ENCODE measurements at places on chromosomes 7 and 10.
A peak's percentile ranks its signal among the peaks of the same experiment; 100 is the strongest.

- peaks cover 73% of the 10 kb centered on the region for H3K4me1 ChIP-seq
- H3K4me3 ChIP-seq, result no peak overlapping the region
- H3K36me3 ChIP-seq, result no peaks in the 10 kb centered on the region
- H3K27me3 ChIP-seq, result no peaks in the 10 kb centered on the region
- H3K27ac ChIP-seq, result peak overlapping the region; percentile 14
Measured at GRCh38 chr7:50684011-50684712, 98.5 kb downstream of the GRB10 start.

DNA sequence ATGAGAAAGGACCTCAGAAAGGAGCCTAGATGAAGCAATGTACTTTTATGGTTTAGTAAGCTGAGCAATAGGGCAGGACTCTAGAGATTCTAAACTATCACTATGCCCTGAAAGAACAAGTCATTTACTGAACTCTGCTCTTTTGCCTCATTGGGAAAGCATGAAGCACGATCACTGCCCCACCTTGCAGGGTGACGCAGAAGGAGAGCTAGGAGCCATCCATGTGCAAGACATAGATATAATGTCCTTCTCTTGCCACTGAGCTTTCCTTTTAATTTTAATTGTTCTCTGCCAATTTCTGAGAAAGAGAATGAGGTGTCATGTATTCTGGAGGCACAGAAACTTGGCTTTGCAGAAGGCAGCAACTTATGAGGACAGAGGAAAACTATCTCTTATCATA, 108.3 kb downstream of the SORCS1 start:
- H3K4me1 ChIP-seq, result no peaks in the 10 kb centered on the region
- DNase-seq, result no peak
- no peak overlapping the region for H3K4me3 ChIP-seq
- H3K27me3 ChIP-seq, result no peaks in the 10 kb centered on the region

DNA sequence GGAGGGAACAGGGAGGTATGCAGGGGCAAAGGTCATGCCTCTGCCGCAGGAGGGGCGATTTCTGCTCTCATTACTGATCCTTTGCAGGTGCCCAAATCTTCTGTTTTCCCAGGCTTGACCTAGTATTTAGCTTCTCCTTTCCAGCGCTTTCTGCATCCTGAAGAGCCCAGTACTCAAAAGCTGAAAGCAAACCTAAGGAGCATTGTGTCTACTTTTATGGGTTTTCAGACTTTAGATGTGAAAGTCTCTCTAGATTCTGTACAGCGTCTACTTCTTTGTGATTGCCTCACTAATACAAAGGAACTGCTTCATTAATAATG, 560 bp downstream of the GBF1 start:
- H3K27me3 ChIP-seq, result no peaks in the 10 kb centered on the region
- H3K36me3 ChIP-seq, result no peaks in the 10 kb centered on the region
- no peak for DNase-seq
- H3K4me3 ChIP-seq, result peak overlapping the region; percentile 88
- peaks cover 52% of the 10 kb centered on the region for H3K4me1 ChIP-seq

DNA sequence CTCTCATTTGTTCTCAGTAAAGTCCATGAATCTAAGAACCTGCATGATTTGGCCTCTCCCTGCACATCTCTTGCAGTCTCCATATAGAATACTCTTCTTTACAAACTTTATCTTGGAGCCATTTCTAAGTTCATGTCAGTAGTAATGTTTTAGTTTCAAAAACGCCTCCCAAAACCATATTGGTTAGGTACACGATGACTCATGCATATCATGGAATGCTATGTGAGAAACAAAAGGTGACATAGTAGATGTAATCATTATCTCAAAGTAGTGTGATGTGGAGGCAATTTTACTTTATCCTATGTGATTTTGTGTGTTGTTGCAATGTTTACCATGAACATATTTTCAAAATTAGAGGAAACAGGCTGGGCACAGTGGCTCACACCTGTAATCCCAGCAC, 520.7 kb downstream of the KCNMA1 start:
- no peak overlapping the region for H3K4me3 ChIP-seq
- H3K4me1 ChIP-seq, result no peaks in the 10 kb centered on the region
- no peaks in the 10 kb centered on the region for H3K27me3 ChIP-seq
- DNase-seq, result no peak

- no peak for DNase-seq
- H3K4me1 ChIP-seq, result no peaks in the 10 kb centered on the region
- H3K36me3 ChIP-seq, result no peaks in the 10 kb centered on the region
- no peaks in the 10 kb centered on the region for H3K27me3 ChIP-seq
- H3K4me3 ChIP-seq, result no peak overlapping the region
Measured at GRCh38 chr7:140041659-140042385, 20.9 kb downstream of the PARP12 start.

DNA sequence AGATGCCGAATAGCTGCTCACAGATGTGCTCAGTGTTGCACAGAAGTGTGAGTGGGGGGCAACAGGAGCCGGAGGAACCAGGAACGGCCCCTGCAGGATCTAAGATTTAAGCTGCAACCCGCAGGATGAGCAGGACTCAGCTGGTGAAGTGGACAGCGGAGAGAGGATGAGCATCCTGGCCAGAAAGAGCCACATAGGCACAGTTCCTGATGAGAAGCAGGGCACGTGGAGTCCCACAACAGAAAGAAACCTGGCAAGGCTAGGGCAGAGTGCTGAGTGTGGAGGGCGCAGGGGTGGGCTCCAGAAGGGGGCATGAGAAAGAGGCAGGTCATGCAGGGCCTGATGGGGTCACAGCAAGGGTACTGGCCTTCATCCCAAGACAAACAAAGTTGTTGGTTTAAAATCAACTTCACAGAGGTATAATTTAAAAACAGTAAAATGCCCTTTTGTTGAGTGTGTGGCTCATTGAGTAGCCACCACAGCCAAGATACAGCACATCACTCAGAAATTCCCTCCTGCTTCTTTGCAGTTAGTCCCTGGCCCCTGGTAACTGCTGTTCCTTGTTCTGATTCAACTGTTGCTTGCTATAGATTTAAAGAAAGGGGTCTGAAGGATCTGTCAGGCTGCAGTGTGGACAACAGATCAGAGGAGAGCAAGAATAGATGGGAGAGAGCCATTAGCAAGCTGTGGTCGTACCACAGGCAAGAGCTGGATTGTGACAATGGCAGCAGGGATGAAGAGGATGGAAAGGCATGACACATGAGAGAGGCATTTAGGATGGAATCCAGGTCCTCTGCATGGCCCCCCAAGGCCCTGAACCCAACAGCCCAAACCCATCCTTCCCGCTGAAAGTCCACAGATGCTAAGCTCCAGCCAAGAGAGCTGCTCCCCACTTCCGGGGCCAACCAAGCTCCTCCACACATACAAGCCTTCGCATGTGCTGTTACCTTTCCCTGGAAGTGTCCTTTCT, 53.1 kb upstream of the OSBPL3 start:
- no peaks in the 10 kb centered on the region for H3K4me1 ChIP-seq
- no peak overlapping the region for H3K4me3 ChIP-seq
- no peak overlapping the region for H3K27ac ChIP-seq
- H3K36me3 ChIP-seq, result no peaks in the 10 kb centered on the region

GRCh38 chr7:99210265-99210970, 2.5 kb upstream of the KPNA7 start:
- H3K4me1 ChIP-seq, result no peaks in the 10 kb centered on the region
- H3K27ac ChIP-seq, result no peak overlapping the region
- H3K4me3 ChIP-seq, result no peak overlapping the region
- no peak for DNase-seq

GRCh38 chr7:80779456-80779855, 139.4 kb downstream of the SEMA3C start:
- no peak overlapping the region for H3K4me3 ChIP-seq
- DNase-seq, result no peak
- H3K36me3 ChIP-seq, result no peaks in the 10 kb centered on the region
- no peak overlapping the region for H3K27ac ChIP-seq
- peaks cover 66% of the 10 kb centered on the region for H3K4me1 ChIP-seq

DNA sequence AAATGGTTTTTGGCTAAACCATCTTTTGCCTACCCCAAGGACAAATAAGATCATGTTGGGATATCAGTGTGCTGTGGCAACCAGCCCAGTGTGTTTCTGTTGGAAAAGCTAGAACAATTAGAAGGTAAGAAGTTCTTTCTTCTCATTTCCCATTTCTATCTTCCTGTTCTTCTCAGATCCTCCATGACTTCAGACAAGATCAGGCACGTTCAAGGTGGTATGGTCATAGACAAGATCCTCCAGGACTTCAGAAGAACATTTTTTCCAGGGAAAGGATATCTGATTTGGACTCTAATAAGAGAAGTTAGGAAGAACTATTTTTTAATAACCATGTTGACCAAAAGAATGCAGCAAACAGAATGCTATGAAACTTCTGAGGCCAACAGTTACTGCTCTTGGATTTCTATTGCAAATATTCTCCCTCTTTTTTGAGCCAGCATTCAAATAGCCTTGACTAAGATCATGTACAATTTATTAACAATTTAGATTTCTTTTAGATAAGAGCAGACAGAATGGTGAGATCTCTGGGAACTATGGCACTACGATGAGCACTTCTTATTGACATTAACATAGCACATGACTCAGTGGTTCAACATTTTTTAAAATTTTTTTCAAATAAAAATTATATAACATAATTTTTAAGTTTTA, 15.9 kb downstream of the HYCC1 start:
- no peaks in the 10 kb centered on the region for H3K27me3 ChIP-seq
- no peak for DNase-seq
- H3K36me3 ChIP-seq, result no peaks in the 10 kb centered on the region
- H3K4me3 ChIP-seq, result no peak overlapping the region
- H3K27ac ChIP-seq, result no peak overlapping the region

GRCh38 chr7:98251231-98251600, 816 bp downstream of the TECPR1 start:
- DNase-seq, result no peak

GRCh38 chr10:73796766-73797165, 11.4 kb downstream of the ZSWIM8 start:
- DNase-seq, result no peak
- H3K36me3 ChIP-seq, result peaks cover 96% of the 10 kb centered on the region
- H3K27ac ChIP-seq, result no peak overlapping the region
- H3K4me1 ChIP-seq, result no peaks in the 10 kb centered on the region
- H3K27me3 ChIP-seq, result no peaks in the 10 kb centered on the region

GRCh38 chr7:1546909-1547776, 8.9 kb downstream of the TMEM184A start:
- DNase-seq, result no peak
- no peaks in the 10 kb centered on the region for H3K27me3 ChIP-seq

DNA sequence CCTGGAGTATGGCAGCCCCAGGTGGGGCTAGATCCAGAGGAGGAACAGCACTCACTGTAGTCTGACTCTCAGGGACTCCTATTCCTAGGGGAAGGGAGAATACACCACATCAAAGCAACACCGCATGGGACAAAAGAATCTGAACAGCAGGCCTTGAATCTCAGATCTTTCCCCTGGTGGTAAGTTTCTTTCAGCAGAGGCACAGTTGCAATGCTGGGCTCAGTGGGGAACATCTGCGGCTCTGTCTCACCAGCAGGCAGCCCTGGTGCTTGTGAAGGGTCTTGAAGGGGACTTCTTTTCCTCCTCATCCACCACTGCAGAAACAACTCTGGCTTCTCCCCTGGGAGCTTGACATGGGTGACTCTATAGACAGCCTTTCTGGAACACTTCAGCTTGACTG, 111.2 kb upstream of the ARHGAP21 start:
- no peak for DNase-seq
- H3K27ac ChIP-seq, result no peak overlapping the region
- no peaks in the 10 kb centered on the region for H3K27me3 ChIP-seq
- H3K4me1 ChIP-seq, result no peaks in the 10 kb centered on the region
- no peaks in the 10 kb centered on the region for H3K36me3 ChIP-seq
- no peak overlapping the region for H3K4me3 ChIP-seq

- no peaks in the 10 kb centered on the region for H3K4me1 ChIP-seq
- no peak for DNase-seq
- H3K27ac ChIP-seq, result no peak overlapping the region
- H3K36me3 ChIP-seq, result no peaks in the 10 kb centered on the region
Measured at GRCh38 chr10:111077785-111078504, 1.1 kb downstream of the ADRA2A start.

- peak; percentile 30 for DNase-seq
- H3K4me3 ChIP-seq, result no peak overlapping the region
- H3K27ac ChIP-seq, result peak overlapping the region; percentile 12
- peaks cover 14% of the 10 kb centered on the region for H3K4me1 ChIP-seq
- H3K27me3 ChIP-seq, result no peaks in the 10 kb centered on the region
Measured at GRCh38 chr7:18573410-18574234, 78.1 kb downstream of the HDAC9 start.

GRCh38 chr10:37803269-37803668, 54.1 kb downstream of the ZNF248 start:
- no peak overlapping the region for H3K4me3 ChIP-seq
- H3K27me3 ChIP-seq, result no peaks in the 10 kb centered on the region
- DNase-seq, result no peak
- no peaks in the 10 kb centered on the region for H3K36me3 ChIP-seq

- no peak overlapping the region for H3K4me3 ChIP-seq
- peaks cover 21% of the 10 kb centered on the region for H3K4me1 ChIP-seq
- peak overlapping the region; percentile 51 for H3K27ac ChIP-seq
- H3K27me3 ChIP-seq, result no peaks in the 10 kb centered on the region
- DNase-seq, result no peak
Measured at GRCh38 chr7:8210845-8211724, 50.9 kb downstream of the ICA1 start.

GRCh38 chr7:32948202-32948601, 9.0 kb upstream of the FKBP9 start:
- H3K27ac ChIP-seq, result no peak overlapping the region
- H3K27me3 ChIP-seq, result no peaks in the 10 kb centered on the region
- DNase-seq, result no peak
- H3K4me3 ChIP-seq, result no peak overlapping the region
- H3K36me3 ChIP-seq, result no peaks in the 10 kb centered on the region
- H3K4me1 ChIP-seq, result peaks cover 2% of the 10 kb centered on the region

DNA sequence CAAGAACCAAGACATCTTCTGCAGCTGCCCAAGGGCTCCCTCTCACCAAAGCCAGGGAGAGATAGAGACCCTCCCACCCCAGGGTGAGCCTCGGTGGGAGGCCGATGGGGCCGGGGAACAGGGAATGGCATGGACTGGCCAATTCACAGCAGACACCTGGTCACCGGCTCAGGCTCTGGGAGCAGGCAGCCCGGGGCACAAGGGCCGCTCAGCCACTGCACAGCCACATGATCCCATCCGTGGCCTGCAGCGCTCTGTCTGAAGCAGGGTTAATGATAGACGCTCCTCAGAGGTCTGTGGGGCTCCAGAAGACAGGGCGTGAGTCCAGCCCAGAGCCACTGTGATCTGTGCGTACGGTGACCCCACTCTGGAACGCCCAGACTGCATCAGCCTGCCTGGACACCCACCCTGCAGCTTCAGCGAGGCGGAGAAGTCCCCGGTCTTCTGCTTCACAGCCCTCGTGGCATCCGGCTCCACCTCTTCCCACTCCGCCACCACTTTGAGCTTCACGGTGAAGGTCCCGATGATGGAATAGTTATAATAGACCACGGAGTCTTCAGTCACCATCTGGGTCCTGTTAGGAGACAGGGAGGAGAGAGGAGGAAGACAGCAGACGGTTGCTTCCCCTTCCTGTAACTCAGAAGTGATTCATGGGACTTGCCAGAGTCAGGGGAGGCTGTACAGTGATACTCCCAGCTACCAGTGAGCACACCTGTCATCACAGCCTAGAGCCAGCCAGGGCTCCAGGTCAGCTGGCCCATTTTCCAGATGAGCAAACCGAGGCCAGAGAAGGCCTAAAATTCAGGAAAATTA, 14.0 kb downstream of the TMEM130 start:
- H3K4me1 ChIP-seq, result no peaks in the 10 kb centered on the region
- H3K4me3 ChIP-seq, result no peak overlapping the region
- peaks cover 3% of the 10 kb centered on the region for H3K27me3 ChIP-seq
- no peaks in the 10 kb centered on the region for H3K36me3 ChIP-seq
- no peak for DNase-seq

Data from gastrocnemius medialis (tissue), 4 donors.